Cortex of kidney (tissue), 1 donor: ENCODE measurements at places on chromosomes 7 and 10.

GRCh38 chr7:6382817-6383216 lies 64.9 kb downstream of the DAGLB start:
- DNase-seq, result no peak

GRCh38 chr10:97321804-97322190 lies 2.7 kb downstream of the FRAT1 start:
- DNase-seq, result no peak

DNA sequence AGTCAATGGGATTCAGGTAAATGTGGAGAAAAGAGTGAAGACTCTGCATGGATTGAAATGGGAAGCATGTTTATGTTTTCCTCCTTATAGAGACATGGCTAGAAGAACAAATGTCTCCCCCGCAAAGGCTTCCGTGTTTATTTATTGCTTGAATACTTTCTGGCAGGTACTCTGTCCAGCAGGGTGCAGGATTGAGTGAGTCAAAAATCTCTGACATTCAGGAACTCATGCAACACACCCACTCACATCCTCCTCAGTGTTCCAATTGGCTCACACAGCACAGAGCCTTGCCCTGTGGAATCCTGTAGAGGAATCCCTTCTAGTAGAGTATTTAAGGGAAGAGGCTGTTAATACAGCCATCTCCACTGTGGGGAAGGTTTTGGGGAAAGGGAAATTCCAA lies 290.3 kb upstream of the VWC2 start:
- no peak for DNase-seq

DNA sequence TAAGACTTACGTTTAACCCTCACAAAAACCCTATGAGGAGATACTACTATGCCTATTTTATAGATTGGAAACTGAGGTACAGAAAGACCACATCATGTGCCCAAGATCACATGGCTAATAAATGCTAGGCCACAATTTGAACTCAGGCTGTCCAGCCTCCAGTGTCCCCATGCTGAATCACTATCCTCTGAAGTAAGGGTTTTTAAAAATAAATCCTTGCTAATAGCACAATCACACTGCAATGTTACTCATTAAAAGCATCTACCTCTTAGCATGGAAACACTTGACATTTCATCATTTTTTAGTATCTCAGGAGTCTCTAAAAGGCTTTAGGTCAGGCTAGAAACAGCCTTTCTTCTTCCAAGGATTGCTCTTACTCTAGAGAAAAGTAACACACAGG lies 50.0 kb upstream of the PPP1R3C start:
- DNase-seq, result no peak

DNA sequence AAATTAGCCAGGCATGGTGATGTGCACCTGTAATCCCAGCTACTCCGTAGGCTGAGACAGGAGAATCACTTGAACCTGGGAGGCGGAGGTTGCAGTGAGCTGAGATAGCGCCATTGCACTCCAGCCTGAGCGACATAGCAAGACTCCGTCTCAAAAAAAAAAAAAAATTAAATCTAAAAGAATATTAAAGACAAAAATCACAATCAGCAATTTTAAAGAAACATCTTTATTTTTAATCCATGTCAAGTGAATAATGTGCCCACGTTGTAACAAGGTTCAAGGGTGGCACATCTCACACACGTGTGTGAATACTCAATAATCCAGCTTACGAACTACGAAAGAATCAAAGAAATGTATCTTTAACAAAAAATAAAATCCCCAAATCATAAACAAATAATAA lies 23.0 kb downstream of the SLC37A3 start:
- no peak for DNase-seq

DNA sequence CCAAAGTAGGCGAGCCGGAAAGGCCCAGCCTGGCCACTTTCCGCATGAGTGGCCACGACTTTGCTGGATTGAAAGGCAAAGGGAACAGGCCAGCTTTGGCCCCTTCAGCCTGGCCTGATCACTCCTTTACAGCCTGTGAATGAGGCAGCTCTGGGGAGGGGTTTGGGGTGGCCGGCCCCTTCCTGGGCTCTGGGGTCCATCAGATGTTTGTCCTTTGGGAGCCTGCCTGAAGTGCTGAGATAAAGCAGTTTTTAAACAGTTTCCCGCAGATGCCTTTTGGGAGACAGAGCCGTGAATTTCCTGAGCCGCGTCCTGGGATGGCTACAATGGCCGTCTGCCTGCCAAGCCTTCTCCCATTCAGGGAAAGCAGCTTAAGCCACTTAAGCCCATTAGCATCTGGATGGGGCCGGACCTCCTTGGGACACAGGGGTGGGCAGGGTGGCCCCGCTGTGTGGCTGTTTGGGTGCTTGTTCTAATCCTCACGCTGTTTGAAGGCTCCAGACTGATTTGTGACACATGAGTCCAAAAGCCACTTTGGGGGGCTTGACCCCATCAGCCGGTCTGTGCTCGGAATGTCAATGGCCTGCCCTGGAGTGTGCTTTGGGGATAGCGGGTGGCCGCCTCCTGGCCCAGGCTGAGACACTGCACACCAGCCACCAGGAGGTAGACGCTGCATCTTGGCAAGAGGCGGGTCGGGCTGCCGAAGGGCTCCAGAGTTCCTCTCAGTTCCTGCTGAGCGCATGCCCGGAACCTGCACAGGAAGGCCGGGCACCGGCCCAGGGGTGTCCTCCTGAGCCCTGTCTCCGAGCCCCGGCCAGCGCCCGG lies 38.9 kb downstream of the NKX6-2 start:
- DNase-seq, result no peak

- no peak for DNase-seq
Observed at GRCh38 chr10:110686949-110687348, 42.8 kb downstream of the RBM20 start.

DNA sequence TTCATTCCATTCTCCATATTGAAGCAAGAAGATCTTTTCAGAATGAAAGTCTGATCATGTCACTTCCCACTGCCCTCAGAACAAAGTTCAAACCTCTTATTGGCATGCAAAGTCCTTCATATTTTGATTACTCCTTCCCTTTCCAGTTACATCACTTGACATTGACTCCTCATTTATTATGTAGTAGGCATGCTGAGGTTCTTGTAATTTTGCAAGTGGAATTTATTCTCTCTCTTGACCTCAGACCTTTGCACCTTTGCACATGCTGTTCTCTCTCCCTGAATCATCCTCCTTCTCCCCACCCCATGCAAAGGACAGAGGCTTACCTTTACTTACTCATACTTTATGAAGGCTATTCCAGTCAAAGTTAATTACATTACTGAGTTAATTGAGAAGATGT lies 13.0 kb downstream of the ITPRID1 start:
- DNase-seq, result no peak

GRCh38 chr7:27175626-27176523 lies 1.8 kb upstream of the HOXA10 start:
- no peak for DNase-seq

DNA sequence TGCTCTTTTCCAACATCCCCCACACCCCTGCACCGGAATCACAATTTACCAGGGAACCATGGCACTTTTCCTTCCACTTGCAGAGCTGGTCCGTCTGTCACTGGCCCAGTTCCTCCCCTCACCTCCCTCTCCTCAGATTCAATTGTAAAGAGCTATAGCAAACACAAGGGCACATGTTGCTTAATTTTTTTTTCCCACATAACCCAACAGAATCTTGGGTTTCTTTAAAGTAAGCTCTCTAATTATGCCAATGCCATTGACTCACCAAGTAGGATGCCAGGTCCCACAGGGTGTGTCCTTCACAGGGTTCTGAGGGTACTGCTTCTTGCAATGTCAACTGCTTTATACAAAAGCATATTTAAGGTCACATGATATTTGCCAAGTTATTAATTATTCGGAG lies 262.2 kb downstream of the AUTS2 start:
- no peak for DNase-seq

DNA sequence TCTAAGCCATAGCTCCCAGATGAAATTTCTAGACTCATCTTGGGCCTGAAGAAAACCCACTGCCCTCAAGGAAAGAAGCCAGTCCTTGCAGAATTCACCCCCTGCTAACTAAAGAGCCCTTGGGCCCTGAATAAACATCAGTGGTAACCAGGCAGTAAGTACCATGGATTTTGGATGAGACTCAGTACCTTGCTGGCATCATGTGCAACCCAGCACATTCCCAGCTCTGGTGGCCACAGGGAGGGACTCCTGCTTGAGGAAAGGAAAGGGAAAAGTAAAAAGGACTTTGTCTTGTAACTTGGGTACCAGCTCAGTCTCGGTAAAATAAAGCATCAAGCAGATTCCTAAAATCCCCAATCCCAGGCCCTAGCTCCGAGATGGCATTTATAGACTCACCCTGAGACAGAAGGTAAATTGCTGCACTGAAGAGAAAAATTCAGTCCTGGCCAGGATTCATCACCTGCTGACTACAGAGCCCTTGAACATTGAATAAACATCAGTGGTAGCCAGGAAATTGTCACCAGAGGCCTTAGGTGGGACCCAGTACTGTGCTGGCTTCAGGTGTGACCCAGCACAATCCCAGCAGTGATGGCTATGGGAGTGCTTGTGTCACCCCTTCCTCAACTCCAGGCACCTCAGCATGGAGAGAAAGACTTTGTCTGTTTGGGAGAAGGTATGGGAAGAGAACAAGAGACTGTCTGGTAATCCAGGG lies 31.2 kb upstream of the SFTPD start:
- no peak for DNase-seq

DNA sequence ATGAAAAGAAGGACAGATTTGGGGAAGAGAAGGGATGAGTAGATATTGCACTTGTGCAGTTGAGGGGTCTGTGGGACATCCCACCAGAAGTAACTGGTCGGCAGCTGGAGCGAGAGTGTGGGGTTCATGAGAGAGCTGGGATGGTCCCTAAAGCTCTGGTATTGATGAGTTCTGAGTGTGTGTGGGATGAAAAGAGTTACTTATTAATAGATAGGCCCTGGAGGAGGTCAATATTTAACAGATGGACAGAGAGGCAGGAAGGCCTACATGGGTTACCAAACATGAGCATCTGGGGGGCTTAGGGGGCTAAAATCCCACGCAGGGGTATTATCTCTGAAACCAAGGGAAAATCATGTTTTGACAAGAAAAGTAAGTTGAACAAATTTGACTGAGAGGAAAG lies 95.7 kb upstream of the SFMBT2 start:
- DNase-seq, result no peak

DNA sequence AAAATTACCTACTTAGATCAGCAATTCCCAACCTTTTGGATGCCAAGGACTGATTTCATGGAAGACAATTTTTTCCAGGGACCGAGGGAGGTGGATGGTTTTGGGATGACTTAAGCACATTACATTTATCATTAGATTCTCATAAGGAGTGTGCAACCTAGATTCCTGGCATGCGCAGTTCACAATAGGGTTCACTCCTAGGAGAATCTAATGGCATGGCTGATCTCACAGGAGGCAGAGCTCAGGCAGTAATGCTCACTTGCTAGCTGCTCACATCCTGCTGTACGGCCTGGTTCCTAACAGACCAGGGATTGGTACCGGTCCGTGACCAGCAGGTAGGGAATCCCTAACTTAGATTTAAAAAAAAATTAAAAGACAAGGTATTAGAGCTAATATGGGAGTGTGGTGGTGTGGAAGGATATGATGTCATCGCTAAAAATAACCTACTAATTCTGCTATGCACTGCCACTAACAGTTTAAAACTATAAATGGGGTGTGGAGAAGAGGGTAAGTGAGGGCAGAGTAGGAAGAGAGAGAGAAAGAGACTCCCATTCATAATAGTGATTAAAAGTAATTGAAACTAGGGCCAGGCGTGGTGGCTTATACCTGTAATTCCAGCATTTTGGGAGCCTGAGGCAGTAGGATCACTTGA lies 282.7 kb downstream of the BAMBI start:
- no peak for DNase-seq

DNA sequence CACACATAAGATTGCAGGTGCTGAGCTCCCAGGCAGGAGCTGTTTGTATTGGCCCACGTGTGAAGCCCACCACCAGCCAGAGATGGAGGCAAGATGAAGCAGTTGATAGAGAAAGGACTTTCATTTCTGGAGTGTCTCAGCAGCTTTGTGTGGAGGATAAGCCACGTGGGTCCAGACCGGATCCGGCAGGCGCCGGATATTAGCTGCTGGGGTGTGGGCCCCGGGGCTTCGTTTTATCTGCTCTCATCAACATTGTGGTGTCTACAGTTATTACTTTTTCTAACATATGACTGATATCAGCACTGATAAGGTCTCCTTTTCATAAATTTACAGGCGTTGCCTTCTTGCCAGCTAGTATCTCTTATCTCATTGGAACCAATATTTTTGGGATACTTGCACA lies 25.5 kb downstream of the SLC18A2 start:
- DNase-seq, result no peak

- no peak for DNase-seq
Observed at GRCh38 chr7:66790725-66791124, 50.2 kb downstream of the RABGEF1 start.

GRCh38 chr10:52353960-52354394 lies 39.9 kb downstream of the DKK1 start:
- DNase-seq, result no peak

- no peak for DNase-seq
Observed at GRCh38 chr10:4813023-4813422, 13.0 kb upstream of the AKR1E2 start.

- no peak for DNase-seq
Observed at GRCh38 chr10:30151581-30152389, 92.4 kb upstream of the JCAD start.

DNA sequence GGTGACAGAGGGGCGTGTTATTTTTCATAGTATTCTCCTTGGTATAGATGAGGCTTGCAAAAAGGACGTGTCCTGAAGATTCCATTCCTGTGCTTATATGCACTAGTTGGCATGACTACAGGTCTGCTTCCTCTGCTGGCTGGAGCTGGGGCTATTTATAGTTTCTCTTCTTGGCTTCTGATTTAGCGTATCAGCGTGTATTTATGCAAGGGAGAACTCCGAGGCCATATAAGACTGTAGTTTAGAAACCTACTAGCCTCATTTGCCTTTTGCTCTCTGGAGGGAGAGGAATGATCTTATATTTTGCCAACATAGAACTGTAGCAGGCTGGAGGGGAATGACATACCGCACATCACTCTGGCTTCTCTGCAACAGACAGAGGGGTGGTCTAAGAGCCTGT lies 39.7 kb downstream of the CACNB2 start:
- DNase-seq, result no peak

GRCh38 chr10:79009145-79009544 lies 59.6 kb upstream of the ZMIZ1 start:
- DNase-seq, result no peak

- no peak for DNase-seq
Observed at GRCh38 chr10:110216942-110217661, 9.7 kb downstream of the MXI1 start.

DNA sequence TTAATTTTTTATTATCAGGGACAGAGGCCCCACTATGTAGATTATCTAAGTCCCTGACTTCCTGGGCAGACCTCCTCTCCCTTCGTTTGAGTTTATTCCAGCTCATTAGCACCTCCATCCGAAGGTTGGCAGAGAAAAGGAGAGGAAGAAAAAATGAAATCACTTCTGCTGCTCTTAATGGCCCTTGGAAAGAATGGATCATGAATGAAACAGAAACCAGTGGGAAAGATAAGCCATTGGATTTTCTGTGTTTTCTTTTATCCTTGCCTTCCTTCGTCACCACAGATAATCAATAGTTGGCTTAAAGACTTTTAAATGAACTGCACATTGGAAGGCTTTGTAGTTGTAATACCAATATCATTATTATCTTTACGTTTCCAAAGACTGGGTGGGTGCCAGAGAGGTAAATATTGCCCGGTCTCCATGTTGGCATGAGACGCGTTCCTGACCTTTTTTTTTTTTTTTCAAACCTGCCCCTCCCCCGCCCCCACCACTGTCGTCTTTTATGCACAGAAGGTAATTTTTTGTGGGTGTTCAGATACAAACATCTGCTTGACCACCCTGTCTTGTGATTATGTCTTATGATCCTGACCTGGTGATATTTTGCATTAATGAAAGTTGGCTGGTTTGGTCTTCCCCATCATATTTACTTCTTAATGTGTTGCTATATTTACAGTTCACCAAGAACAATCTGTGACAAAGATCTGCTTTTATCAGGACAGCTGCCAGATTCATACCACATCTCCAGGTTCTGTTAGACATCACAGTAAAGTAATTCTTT lies 116.8 kb downstream of the ARID5B start:
- DNase-seq, result no peak
